ENCODE measurements at places on chromosomes 2 and 18.

DNA sequence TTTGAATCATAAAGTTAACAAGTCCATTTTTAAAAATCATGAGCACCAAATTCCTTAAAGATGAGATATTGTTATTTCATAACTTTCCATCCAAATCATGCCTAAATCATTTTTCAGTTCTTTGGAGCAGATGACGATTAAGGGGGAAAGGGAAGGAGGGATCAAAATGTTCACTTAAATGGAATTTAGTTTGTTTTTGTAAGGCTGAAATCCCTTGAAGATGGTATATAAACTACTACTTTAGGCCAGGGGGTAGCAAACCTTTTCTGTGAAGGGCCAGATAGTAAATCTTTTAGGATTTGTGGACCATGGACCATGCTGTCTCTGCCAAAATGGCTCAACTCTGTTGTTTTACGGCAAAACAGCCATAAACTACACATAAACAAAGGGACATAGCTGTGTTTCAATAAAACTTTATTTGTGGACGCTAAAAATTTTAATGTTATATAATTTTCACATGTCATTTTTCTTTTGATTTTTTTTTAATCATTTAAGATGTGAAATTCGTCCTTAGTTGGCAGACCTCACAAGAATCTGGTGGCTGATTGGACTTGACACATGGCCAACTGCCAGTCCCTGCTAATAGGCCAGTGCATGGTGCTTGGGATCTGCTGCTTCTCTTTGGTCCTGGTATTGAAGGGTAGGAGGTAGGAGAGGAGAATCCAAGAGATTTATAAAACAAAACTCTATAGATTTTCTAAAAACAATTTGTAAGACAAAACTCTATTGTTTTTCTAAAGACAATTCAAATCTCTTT is 52.0 kb upstream of the RTN4 start:
- DNase-seq, result peak; percentile 94

DNA sequence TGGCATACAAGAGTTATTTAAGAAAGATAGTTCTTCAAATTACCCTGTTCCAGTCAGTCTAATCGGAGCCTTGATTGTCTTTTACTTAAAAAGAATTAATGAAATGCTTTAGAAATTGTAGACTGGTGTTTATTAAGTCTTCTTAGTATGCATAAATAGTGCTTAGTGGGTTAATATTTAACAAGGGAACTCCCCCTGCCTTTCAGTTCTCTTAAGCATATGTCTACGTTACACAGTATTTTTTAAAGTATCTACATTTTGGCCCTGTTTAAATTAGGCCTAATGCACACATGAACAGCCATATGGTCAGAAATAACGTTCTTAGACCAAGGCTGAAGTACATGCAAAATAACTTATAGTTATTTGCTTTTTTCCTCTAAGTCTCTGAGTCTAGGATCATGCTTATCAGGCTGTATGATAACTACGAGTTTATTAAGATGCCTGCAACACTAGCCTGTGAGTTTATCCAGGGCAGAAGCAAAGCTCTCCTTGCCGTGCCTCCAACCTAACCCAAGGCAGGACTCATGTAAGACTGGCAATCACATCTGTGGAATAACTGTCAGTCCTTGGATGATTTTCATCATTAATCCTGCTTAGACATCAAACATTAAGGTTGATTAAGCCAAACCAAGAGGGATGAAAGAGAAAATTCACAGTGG is 6.7 kb downstream of the BCL2 start:
- DNase-seq, result no peak

DNA sequence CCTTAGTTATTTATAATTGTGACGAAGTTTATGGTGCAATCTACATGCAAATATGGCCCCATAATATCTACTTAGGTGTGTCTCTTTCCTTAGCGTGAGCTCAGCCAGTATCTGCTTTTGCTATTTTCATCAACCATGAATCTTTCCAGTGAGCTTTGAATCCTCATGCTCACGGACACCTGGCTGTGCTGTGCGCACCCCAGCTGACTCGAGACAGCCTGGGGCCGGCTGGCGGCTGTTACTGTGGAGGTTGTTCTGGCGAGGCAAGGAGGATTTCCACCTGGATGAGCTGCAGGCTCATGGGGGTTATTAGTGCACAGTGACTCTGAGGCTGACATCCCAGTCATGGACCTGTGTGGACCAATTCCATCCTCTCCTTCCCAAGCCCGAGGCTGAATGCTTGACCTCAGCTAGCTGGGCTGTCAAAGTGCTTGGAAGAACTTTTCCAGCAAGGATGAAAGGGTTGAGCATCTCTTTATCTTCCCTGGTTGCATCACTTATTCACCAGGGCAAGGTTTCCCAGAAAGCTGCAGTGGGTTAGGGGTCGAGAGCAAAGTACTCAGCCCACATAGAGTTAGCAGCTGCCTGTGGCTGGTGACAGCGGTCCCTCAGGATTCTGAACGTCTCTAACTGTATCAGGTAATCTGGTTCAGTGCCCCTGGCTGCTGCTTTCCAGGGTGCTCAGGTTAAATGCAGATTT is 141.7 kb downstream of the ARL4C start:
- no peak for DNase-seq

DNA sequence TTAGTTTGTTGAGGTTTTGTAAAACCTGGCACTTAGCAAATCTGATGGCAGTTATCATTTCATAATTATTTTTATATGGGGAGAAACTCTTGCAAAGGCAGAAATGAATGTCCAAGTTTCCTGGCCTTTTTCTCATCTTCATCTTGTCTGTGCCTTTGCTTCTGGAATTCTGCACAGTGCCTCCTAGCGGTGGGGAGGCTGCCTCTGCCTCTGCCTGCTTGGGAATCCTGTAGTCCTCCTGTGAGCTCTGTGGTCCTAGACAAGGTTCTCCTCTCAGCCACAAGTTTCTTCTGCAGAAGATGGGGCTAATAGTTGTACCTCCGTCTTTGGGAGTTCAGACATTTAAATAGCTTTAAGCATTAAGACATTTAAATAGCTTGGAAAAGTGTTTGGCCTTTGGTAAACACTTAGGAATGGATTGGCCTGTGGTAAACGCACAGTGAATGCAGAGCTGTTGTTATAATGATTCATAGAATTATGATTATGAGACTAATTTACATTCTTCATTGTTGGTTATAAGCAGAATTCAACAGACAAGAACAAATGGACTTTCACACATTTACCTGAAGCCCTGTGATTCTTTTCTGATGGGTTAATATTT is 101.2 kb downstream of the ZNF236 start:
- DNase-seq, result no peak

- DNase-seq, result no peak
Observed at GRCh38 chr2:199405241-199405640, 52.5 kb downstream of the SATB2 start.

- DNase-seq, result no peak
Observed at GRCh38 chr2:136128905-136129304, 11.0 kb upstream of the CXCR4 start.

GRCh38 chr2:168466834-168467565 is 10.9 kb downstream of the CERS6 start:
- DNase-seq, result no peak

- DNase-seq, result peak; percentile 15
Observed at GRCh38 chr18:3867864-3868311, 417.9 kb downstream of the TGIF1 start.

- DNase-seq, result no peak
Observed at GRCh38 chr2:168529900-168530561, 74.0 kb downstream of the CERS6 start.

DNA sequence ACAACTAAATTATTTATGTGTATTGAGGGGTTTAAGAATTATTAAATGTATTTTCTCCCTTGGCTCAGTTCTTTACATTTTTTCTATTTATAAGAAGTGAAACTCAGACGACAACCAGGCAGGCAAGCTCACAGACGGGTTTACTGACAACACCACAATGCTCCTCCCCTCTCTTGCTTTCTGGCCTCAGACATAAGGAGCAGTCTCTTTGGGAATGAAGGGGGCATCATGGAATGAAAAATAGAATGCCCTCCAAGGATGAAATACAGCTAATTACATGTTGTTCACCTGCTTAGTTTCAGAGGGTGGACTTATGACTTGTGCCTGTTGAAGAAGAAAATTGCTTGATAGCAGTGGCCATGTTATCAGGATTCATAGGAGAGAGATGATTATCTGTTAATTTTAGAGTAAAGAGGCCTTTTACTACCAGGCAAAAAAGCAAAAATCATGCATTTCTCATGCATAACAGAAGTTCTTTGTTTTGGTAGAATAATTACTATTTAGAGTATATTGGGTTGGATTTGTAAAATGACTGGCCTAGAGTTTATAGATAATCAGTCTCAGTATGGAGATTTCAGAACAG is 172.1 kb upstream of the LRRTM1 start:
- no peak for DNase-seq

DNA sequence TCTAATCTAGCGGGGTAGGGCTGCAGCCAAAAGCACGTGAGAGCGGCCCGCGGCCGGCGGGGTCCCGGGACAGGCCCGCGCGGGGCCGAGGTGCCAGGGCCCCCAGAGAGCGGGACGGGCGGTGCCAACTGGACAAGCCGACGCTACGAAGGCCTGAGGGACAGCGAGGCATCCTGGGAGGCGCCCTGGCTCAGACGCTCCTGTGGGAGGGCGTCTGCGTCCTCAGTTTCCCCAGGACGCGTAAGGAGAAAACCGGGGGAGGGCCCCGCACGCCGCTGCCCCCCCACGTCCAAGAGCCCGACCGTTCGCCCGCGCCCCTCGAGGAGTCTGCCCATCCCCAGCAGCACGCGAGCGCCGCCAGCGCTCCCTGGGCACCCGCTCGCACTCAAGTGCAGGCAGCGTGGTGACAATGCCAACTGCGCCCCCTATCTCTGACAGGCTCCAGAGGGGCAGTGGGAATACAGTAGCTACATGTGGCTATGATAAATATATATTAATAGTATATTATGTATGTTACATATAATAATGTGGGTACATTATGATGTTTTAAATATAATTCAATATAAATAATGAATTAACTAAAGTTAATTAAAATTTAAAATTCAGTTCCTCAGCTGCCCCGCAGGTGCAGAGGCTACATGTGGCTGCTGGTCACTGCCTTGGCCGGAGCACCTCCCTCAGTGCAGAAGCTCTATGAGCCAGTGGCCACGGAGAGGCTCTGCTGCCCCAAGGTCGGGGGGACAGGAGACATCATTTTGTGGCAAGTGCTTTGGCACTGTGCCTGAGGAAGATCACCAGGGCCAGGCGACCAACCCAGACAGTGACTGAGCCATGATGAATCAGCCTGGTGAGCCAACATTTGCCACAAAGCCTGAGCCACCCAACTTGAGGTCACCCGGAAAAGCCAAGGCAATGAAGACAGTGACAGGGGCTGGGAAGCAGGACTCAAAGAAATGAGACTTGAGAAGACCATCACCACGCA is 5.5 kb upstream of the SFT2D3 start:
- peak; percentile 54 for DNase-seq

- DNase-seq, result no peak
Observed at GRCh38 chr2:135246711-135247270, 194.7 kb downstream of the RAB3GAP1 start.

- peak; percentile 50 for DNase-seq
Observed at GRCh38 chr2:68103709-68104055, 40.9 kb upstream of the C1D start.

DNA sequence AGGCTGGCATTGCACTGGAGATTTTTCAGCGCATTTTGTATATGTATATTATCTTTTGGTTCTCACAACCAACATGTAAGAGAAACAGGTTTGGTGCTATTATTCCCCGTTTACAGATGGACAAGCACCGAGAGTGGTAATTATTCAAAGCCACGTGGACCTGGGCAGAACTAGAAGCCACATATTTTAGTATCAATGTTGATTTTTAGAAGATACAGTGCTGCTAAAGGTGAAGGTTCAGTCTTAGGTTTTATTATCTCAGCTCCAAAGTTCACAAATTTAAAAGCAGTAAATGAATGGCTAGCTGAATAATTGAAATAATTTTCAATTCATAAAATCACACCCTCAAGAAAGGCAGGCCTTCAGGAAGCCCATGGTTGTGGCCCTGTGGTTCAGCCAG is 400.6 kb upstream of the ID2 start:
- DNase-seq, result no peak

GRCh38 chr2:241925277-241925676 is 55.7 kb downstream of the RTP5 start:
- DNase-seq, result no peak

Measured in fibroblast of upper back skin (primary cell).